ENCODE measurements at places on chromosomes 16 and 17.
A peak's percentile ranks its signal among the peaks of the same experiment; 100 is the strongest.

- peak; percentile 70 for DNase-seq
These were observed 14.4 kb downstream of the CDIPT start for GRCh38 chr16:29848420-29849297.

DNA sequence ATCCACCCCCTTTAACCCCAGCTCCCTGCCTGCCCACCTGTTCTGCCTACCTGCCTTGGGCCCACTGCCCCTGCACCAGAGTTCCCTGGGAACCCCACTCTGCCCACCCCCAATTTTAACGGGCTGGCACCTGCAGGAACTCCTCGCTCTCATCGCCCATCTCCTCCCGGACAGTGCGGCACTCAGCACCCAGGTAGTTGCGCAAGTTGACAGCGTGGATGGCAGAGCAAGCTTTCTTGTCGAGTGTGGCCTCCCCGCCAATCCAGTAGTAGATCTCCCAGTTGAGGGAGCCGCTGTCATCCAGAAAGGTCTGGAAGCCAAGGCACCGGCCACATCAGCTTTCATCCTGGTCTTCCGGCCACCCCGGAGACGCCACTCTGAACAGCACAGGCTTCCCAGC, 7.8 kb downstream of the FLII start:
- no peak for DNase-seq

- no peak for DNase-seq
These were observed 789 bp downstream of the CSNK1D start for GRCh38 chr17:82272495-82273326.

DNA sequence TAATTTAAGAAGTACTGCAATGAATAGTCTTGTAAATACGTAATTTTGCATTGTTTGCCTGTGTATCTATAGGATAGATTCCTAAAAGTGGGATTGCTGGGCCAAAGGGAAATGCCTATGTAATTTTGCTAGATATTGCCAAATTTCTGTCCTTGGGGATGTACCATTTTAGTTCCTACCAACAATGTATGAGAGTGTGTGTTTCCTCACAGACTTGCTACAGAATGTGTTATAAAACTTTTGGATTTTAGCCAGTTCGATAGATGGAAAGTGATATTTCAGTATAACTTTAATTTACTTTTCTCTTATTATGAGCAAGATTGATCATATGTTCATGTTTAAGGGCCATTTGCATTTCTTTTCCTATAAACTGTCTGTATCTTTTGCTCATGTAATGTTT, 8.3 kb downstream of the TANGO6 start:
- DNase-seq: no peak

DNA sequence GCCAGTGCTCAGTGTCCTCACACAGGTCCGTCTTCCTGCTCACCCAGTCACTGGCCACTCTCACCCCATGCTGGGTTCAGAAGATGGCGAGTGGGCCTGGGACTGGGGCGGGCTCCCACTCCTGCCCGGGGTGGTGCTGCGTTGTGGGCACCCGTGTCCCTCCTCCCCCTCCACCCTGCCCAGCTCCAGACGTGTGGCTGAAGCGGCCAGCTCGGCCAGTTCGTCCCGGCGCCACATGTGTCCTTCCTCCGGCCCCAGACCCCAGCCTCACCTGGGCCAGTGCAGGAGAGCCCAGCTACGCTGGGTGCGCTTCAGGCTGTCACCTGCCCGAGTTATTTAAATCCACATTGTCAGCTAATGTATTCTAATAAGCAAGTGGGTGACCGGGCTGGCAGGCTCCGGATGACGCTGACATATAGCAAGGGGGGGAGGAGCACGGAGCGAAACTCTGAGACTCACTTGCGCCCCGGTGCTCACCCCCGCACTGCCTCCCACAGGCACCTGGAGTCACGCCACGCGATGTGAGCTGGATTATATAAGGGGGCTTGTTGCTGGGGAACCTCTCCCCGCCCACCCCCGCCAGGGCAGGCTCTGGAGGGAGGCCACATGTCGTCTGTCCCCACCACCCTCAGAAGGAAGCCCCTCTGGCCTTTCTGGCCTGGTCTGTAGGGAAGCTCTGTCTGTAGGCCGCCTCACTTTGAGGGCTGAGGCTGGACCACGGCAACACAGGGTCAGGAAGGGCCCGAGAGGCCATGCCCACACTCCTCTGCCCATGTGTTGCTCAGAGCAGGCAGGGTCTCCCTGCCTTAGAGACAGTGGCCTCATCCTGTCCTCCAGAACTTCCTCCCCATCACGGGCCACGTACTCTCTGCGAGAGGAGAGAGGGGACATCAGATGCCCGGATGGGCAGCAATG, 7.1 kb upstream of the BAIAP2 start:
- DNase-seq: no peak

DNA sequence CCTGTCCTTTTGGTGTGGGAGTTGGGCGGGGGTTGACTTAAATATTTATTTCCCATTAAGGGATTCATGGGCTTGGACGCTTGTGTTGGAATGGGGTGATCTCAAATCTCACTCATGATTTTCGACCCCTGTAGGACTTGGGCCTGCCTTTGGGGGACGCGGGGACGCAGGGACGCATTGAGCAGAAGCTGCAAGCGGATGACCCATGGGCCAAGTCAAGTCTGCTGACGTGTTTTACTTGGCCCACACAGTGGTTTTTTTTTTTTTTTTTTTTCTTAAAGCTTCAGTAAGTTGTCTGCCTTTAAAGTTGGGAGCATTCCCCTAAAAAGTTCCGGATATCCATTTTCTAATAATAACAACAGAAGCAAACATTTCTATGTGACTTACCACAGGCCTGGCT, 28.9 kb downstream of the CMIP start:
- no peak for DNase-seq

- no peak for DNase-seq
These were observed 1.9 kb upstream of the PLEKHG4 start for GRCh38 chr16:67277294-67277998.

DNA sequence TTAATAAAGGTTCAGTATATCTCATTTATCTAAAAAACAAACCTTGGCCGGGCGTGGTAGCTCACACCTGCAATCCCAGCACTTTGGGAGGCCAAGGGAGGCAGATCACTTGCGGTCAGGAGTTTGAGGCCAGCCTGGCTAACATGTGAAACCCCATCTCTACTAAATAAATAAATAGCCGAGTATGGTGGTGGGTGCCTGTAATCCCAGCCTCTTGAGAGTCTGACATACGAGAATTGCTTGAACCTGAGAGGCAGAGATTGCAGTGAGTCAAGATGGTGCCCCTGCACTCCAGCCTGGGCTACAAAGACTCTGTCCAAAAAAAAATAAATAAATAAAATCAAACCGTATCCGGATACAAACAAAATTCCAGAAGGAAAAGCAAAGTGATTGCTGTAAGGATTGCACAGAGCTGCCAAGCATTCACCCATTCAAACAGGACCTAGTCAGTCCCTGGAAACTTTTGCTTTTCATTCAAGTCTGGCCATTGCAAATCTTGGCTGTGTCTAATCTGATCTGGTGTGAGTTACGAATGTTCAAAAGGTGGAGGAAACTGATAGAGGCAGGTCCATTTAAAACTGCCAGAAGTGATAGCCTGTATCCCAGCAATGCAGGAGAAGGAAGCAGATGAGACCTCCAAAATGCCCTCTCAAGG, 102.5 kb upstream of the CLEC3A start:
- DNase-seq: no peak

DNA sequence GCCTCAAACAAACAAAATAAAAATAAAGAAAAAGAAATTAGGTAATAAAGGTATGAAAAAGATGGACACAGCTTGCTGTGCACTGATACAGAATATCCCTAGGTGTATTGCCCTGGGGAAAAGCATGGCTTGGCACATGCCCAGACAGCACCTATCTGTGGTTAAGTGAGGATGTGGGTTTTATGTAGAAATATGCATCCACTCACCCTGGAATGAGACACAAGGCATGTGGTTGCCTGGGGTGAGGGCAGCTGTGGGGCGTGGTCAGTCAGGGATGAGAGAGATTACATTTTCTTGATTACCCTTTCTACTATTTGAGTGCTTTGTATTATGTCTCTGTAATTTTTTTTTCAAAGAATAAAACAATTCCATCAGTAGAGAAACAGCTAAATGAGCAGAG, 6.9 kb downstream of the PLLP start:
- no peak for DNase-seq

DNA sequence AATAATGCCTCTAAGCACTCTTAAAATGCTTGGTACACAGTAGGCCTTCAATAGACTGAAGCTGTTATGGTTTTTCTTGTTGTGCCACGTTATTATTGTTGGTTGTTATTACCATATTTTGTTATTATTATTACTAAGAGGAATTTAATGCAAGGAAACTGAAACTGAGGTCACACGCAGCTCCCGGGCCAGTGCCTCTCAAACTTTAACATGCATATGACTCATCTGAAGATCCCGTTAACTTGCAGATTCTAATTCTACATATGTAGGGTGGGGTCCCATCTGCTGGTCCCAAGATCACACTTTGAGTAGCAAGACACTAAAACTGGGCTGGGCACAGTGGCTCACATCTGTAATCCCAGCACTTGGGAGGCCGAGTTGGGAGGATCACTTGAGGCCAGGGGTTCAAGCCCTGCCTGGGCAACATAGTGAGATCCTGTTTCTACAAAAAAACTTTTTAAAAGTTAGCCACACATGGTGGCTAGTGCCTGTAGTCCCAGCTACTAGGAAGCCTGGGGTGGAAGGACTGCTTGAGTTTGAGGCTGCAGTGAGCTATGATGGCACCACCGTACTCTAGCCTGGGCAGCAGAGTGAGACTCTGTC, 888 bp downstream of the ACSM5 start:
- no peak for DNase-seq

DNA sequence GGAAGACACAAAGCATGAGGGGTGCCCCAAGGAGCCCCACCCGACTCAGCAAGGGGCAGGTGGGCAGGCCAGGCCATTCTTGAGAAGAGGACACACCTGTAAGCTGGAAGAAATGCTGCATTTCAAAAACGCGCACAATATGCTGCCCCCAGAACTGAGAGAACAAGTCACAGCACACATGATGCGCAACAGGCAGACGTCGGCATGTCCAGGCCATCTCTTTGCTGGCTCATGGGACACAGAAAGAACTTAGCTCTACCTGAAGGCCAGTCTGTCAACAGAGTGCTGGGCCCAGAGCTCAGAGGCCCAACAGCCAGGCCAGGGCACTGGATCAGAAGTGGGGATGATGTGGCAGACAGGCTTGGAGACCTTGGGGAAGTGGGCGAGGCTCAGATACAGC, 18.0 kb downstream of the KIFC3 start:
- no peak for DNase-seq

DNA sequence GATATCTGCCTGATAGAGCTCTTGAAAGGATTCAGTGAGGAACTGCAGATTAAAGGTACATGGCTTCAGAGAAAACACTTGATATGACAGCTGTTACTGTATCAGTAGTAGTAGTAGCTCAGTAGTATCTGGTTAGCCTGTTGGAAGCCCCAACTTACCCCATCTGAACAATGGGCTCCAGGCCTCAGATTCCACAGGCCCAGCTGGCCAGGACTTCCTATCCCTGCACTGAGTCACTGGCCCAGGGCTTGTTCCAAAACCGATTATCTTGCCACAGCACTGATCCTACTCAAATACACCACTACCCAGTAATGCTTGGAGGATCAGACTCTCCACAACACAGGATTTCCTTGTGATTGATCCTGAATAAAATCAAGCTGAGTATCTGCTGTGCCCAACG, 32.6 kb downstream of the DCUN1D3 start:
- no peak for DNase-seq

DNA sequence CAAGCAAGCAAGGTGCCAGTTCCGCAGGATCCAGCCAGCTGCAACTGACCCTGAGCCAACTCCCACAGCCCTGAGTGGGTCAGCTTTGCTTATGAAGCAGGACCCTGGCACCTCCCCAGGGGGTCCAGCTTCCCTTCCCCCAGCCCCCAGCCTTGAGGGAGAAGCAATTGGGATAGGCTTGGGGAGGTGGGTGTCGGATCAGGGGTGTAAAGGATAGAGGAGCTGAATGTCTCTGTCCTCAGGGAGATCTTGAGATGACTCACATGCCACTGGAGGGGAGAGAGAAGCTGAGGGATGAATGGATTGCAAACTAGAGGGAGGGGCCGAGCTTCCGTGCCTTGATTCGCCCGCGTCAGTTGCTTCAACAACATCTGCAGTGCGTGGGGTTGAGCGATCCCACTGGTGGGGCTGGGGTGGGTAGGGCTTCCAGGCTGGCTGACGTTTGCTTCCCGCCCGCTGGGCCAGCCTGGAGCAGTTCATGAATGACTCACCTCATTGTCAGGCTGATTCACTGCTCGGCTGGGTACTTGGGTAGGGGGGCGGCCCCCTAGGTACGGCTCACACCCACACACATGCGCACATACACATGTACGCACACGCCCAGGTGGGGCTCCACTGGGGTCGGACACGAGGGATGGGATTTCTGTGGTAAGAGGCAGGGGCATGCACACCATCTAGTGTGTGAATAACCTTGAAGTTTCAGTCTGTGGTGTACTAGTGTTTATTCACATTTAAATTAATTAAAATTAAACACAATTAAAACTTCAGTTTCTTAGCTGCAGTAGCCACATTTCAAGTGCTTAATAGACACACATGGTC, 3.6 kb upstream of the HROB start:
- DNase-seq: peak; percentile 73

DNA sequence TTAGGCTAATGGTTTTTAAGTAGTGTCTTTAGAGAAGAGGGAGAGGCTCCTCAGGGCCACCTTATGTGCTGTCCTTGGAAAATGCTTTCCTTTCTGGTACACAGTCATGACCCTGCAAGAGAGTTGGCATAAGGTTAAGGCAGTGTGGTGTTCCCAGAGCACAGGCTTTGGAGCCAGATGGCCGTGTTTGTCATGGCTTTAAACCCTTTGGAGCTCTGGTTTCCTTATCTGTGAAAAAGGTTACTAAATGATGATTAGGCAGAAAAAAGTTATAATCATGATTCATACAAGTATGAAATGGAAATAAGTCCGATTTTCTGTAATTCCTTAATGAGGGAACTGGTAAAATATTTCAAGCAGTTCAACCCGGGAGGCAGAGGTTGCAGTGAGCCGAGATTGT, 13.2 kb downstream of the UTP4 start:
- no peak for DNase-seq

- no peak for DNase-seq
These were observed 252.3 kb downstream of the C16orf95 start for GRCh38 chr16:87064731-87065445.

DNA sequence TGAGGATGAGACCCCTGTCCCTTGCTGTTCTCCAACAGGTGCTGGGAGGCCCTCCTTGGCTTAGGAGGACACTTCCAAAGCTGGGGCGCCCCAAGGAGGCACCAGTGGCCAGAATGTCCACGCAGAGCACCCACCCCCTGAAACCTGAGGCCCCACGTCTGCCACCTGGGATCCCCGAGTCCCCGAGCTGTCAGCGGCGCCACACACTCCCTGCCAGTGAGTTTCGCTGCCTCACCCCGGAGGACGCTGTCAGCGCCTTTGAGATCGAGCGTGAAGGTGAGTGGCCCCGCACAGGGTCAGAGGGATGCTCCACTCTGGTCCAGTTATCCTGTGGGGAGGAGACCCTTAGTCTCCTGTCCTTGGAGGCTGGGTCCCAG, 1.2 kb downstream of the AANAT start:
- DNase-seq: no peak

DNA sequence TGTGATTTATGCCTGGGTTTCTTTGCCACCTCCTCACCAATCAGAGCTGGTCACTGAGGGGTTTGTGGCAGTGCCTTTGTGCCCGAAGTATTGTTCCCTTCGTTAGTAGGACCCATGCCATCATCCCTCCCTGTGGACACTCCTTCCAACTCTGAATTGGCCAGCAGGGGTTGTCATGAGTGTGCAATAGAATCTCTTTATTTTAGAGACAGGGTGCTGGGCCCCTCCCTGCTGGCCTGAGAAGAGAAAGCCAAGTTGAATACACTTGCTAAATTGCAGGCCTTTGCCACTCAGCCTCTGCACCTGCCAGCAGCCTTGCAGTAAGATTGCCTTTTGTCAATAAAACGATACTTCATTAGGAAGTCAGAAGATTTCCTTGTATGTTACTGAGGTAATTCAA, 40.7 kb upstream of the SLC12A3 start:
- DNase-seq: no peak
